ENCODE measurements at places on chromosomes 2 and 18.
A peak's percentile ranks its signal among the peaks of the same experiment; 100 is the strongest.

DNA sequence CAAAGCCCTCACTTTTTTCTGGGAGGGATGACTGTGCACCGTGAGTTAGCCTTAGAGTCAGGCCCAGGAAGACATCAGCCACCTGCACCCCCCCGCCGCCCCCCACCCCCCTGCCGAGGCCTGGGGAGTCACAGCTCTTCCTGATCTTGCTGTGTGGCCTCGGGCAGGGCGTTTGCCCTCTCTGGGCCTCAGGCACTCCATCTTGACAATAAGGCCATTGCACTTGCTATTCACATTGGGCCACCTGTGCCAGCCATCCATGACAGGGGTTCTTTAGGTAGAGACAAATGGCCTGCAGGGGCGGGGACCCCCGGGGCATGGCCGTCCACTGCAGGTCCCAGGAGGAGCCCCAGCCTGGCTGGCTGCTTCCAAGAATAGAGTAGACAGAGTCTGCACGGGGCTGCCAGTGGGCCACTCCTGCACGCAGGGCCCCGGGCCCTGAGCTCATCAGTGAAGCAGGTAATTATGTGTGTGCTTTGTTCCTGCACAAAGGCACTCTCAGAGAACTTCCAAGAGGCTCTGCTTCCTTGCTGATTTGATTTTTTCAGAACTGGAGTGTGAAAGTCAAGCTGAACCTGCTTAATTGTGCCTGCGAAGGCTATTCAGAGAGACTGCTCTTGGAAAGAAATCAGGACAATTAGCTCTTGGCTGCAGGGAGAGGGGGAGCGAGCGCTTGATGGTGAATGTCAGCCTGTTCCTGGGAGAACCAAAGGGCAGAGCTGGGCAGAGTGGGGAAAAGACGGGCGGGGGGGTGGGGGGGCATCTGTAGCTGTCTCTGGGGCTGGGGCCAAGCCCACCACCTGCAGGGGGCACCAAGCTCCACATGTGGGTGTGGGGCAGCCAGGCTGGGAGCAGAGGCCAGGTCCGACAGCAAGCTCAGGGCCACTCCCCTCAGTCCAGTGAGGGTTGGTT is 40.3 kb downstream of the RRM2 start:
- DNase-seq = no peak

GRCh38 chr2:187615902-187616301 is 61.7 kb upstream of the TFPI start:
- no peak for DNase-seq

DNA sequence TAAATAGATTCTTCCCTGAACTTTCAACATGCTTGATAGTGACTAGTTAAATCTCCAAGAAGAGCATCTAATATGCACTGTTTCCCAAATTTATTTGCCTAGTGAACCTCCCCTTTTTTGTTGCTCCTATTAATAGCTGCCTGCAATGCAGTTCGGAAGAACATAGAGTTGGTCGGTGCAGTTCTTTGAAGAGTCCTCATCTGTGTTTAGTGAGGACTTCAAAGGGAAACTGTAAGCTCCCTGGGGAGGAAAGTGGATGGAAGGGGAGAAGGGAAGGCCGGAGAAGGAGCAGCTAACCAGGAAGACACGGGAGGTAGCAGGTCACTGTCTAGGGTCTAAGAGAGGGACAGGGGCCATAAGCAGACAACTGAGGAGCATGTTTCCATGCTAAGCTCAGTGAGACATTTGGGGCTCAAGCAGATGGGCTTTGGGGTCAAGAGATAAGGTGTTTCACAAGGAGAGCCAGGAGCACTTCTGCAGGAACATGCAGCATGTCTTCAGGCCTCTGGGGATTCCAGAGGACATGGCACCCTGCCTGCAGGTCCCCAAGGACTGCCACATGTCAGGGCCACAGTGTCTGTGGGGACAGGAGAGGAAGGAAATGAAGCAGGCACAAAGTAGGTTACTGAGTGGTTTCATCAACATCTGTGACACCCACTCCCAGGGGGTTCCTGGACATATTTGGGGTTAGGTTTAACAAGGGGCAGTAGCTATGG is 48.7 kb upstream of the ANXA4 start:
- no peak for DNase-seq

GRCh38 chr2:70490381-70490780 is 63.2 kb downstream of the TGFA start:
- DNase-seq = no peak

- no peak for DNase-seq
These were observed 140.2 kb downstream of the TWIST2 start for GRCh38 chr2:238988105-238988504.

- no peak for DNase-seq
These were observed 113.0 kb downstream of the DPP4 start for GRCh38 chr2:161961061-161961460.

DNA sequence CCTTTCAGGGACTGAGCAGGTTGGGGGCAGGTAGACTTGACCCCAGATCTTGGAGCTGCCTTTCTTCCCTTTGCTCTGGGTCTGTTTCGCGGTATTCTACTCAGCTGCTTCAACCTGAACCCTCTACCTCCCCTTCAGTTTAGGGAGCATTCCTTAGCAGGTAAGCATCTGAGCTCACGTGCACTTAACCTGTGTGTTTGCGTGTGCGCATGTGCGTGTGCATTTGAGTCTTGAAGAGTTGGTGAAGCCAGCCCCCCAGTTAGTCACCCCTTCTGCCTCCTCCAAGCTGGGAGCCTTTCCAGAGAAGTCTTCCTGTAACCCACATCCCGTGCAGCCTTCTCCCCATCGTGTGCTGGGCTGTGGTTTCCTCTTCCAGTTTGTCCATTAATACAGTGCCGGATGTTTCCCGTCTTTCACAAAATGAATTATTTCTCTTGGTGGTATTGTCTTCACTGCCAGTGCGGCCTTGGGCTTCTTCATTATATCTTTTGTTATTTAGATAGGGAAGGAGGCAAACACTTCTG is 33.2 kb downstream of the B3GNT2 start:
- no peak for DNase-seq

DNA sequence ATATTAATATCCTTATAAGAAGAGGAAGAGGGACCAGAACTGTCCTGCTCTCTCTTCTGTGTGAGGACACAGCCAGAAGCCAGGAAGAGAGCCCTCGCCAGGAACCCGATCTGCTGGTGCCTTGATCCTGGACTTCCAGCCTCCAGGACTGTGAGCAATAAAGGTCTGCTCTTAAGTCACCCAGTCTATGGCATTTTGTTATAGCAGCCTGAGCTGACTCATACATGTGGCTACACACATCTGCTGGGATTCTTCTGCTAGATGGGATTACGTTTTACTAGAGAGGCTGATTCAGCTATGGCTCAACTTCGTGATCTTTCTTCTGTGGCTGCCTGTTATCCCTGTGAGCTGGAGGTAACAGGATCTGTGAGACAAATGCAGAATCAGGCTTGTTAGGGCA is 29.6 kb downstream of the ARL4C start:
- DNase-seq = no peak

DNA sequence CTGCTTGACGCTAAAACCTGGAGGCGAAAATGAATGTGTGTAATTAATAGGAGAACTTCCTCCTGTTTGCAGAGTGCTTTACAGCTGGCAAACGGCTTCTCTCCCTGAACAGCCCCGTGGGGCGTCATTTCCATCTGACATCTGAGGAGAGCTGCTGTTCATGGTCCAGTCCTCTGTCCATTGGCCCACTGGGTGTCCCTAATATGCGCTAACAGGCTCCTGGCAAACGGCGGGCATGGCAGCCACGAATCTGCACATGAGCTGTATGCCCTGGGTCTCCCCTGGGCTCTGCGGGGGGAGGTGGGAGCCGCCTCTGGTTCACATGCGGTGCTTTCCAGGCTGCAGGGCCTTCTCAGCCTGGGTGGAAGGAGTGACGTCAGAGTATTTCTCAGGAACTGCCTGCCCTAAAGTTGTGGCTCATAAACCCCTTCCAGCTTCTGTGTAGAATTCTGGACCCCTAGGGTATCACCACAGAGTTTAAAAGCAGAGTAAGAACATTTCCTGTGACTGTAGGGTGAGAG is 73.2 kb downstream of the LRRFIP1 start:
- DNase-seq = no peak

- DNase-seq = peak; percentile 52
These were observed 448 bp downstream of the IMPA2 start for GRCh38 chr18:11981543-11982366.

DNA sequence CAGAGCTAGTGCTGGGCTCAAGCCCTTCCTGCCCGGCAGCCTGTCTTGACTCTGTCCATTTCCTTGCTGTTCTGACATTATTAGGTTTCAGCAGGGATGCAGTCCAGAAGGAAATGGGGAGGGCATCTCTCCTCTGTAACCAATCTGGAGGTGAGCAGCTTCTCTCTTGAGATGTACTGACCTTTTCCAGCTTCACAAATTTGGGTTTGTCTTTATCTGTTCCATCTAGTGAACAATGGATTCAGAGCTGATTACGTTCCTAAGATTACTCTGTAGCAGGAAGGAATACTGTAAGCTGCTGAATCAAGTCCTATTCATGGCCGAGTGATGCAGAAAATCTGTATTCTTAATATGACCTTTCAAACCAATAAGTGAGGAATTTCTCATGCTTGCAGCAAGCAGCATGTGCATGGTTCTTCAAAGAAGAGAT is 11.0 kb downstream of the PLA2R1 start:
- no peak for DNase-seq

- no peak for DNase-seq
These were observed 152.8 kb upstream of the CTAGE1 start for GRCh38 chr18:22570492-22570891.

DNA sequence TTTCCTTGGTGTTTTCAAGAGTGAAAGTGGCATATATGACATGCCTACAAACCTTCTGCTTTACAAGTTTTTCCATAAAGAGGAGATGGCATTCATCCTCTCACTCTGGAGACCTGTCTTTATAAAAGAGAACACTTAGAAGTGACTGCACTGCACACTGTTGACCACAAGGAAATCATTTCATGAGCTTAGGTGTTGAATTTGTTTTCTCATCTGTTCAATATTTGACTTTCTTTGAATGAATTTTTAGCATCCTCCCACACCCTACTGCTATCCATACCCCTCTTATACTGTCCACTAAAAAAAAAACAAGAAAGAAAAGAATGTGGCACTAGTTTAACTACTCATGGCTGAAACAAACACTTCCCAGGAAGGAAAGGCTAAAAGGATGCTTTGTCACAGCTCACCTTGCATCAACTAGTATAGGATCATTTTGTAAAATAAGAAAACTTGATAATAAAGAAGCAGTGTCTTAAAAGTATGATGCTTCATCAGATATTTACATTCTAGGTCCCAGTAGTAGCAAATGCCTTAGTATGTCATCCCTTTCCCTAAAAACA is 83.0 kb downstream of the ACVR1 start:
- no peak for DNase-seq

GRCh38 chr2:2638547-2639220 is 307.6 kb upstream of the MYT1L start:
- no peak for DNase-seq

GRCh38 chr2:181367906-181368435 is 89.2 kb upstream of the ITGA4 start:
- no peak for DNase-seq

DNA sequence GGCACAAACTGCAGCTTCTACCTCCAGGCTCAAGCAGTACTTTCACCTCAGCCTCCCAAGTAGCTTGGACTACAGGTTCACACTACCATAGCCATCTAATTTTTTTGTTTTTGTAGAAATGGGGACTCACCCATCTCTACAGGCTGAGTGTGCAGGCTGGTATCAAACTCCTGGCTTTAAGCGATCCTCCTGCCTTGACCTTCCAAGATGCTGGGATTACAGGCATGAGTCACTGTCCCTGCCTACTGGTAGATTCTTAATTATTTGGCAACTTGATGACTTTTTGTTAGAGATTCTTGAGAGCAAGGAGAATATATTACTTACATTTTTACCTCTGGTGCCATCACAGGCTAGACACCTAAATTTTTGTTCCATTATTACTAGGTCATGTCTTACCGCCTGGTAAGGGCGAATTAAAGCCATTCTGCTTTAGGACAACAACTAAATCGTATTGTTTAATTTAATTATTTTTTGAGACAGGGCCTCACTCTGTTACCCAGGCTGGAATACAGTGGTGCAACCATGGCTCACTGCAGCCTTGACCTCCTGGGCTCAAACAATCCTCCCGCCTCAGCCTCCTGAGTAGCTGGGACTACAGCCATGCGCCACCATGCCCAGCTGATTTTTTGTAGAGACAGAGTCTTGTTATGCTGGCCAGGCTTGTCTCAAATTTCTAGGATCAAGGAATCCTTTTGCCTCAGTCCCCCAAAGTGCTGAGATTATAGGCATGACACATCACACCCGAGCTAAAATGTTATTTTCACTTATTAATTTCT is 15.7 kb downstream of the DYNC1I2 start:
- DNase-seq = no peak

- no peak for DNase-seq
These were observed 228.3 kb downstream of the ZNF521 start for GRCh38 chr18:25123438-25124232.

GRCh38 chr18:78934551-78935225 is 44.9 kb upstream of the SALL3 start:
- DNase-seq = no peak

GRCh38 chr2:106030287-106031268 is 163.5 kb downstream of the UXS1 start:
- peak; percentile 26 for DNase-seq

- no peak for DNase-seq
These were observed 2.0 kb downstream of the PHLPP1 start for GRCh38 chr18:62717169-62717924.

DNA sequence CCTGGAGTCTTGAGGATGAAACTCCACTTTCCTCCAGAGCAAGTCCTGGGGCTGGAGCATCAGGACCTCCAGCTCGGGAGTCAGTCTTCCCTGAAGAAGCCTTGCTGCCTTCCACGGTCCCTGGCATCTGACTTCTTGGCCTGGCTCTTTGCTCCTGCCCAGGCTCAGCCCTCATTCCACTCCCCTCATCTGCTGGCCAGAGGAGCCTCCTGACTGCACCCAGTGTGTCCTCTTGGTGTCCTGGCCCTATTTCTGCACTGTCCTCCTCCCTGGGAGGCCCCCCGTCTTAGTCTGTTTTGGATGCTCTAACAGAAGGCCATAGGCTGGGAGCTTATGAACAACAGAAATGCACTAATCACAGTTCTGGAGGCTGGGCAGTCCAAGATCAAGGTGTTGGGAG is 231.5 kb downstream of the LOXHD1 start:
- DNase-seq = no peak

- DNase-seq = no peak
These were observed 50.1 kb downstream of the ATP8B1 start for GRCh38 chr18:57753063-57753462.

DNA sequence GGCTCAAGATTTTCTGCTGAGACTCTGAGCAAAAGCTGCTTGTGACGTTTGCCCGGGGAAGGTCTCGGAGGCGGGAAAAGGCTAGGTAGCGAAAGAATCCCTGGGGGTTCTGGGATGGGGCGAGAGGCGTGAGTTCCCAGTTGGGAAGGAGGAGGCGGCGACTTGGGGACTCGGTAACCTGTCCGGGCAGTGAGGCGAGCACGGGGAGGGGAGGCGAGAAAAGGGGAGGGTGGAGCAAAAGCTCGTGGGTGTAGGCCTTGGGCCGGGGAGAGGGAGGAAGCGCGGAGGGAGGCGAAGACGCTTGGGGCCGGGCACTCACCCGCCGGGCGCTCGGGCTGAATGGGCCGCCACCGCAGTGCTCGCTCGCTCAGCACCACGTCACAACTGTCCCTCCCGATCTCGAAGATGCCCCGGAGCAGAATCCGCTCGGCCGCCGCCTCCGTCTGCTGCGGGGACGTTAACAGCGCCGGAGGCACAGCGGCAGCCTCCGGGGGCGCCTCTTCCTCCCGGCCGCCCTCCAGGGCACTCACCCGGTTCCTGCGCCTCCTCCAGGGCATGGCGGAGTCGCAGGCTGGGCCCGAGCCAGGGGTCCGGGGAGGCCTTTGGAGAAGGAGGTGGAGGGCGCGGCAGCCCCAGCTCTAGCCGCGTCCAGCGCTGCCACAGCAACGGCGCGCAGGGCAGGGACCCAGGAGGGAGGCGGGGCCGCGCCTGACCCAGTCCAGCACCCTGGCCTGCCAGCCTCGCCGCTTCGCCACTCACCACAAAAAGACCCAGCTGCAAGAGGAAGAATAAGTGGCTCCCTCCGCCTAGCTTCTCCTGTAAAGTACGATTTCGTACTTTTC is at the start of gene CERKL:
Gene CERKL (minus strand): TSS at position 656 of the 842 bp plus-strand sequence. CDS start 99 bp downstream, at position 557.
- peak; percentile 47 for DNase-seq
